Activated CD4-positive, alpha-beta T cell treated with anti-CD3 and anti-CD28 coated beads, Interleukin-2, amount 50 U/mL, for 24 hours (primary cell): ENCODE measurements at places on chromosomes 1 and 21.

DNA sequence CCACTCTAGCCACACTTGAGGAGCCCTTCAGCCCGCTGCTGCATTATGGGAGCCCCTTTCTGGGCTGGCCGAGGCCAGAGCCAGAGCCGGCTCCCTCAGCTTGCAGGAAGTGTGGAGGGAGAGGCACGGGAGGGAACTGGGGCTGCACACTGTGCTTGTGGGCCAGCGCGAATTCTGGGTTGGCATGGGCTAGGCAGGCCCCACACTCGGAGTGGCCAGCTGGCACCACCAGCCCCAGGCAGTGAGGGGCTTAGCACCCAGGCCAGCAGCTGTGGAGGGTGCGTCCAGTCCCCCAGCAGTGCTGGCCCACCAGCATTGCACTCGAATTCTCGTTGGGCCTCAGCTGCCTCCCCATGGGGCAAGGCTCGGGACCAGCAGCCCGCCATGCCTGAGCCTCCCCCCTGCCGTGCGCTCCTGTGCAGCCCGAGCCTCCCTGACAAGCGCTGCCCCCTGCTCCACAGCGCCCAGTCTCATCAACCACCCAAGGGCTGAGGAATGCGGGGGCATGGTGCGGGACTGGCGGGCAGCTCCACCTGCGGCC, 785.9 kb upstream of the TPTE start:
- DNase-seq, result no peak

GRCh38 chr1:192358402-192358801, 41.6 kb downstream of the RGS21 start:
- no peak for DNase-seq

GRCh38 chr1:21903638-21904453, 33.3 kb downstream of the HSPG2 start:
- no peak for DNase-seq

GRCh38 chr1:212514056-212514614, 81.4 kb downstream of the NENF start:
- no peak for DNase-seq

DNA sequence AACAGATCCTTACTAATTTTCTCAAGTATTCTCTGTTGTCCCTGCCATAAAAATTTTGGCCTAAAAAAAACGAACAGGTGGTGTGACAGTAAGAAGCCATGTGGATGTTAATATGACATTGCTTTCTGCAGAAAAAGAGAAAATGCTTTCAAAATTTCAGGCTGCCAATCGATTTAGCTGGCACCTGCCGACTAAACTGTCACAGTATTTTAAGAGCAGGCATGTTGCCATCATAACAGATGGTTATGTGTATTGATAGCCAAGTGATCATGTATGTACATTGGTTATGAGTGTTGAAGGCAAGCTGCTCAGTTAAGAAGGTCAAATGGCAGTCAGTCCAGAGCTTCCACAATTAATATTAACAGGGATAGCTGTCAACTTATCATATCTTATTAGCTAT, 1017.0 kb downstream of the MRPL39 start:
- DNase-seq, result no peak

DNA sequence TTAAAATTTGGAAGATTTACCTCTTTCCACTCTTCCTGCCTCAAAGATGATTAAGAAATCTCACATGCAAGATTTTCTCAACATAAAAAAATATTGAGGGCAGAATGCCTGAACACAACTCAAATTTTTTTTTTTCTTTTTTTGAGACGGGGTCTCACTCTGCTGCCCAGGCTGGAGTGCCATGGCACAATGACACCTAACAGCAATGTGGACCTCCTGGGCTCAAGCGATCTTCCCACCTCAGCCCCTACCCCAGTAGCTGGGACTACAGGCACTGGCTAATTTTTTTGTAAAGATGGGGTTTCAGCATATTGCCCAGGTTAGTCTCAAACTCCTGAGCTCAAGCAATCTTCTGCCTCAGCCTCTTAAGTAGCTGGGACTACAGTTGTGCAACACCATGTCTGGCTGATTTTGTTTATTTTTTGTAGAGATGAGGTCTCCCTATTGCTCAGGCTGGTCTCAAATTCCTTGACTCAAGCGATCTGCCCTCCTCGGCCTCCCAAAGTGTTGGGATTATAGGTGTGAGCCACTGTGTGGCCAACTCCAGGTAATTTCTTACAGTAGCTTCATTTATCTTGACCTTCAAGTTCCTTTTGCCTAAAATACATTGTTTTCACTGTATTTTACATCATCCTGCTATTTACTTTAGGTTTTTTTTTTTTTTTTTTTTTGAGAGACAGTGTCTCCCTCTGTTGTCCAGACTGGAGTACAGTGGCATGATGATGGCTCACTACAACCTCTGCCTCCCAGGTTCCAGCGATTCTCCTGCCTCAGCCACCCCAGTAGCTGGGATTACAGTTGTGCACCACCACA, 10.4 kb downstream of the NUCKS1 start:
- no peak for DNase-seq

- DNase-seq, result no peak
Measured at GRCh38 chr1:85692730-85693314, 15.4 kb downstream of the ZNHIT6 start.
